ENCODE measurements at places on chromosomes 1 and 21.

- no peak for DNase-seq
Measured at GRCh38 chr1:197481101-197481500, 213.0 kb downstream of the CRB1 start.

GRCh38 chr1:58572690-58573089, 4.4 kb downstream of the TACSTD2 start:
- no peak for DNase-seq

DNA sequence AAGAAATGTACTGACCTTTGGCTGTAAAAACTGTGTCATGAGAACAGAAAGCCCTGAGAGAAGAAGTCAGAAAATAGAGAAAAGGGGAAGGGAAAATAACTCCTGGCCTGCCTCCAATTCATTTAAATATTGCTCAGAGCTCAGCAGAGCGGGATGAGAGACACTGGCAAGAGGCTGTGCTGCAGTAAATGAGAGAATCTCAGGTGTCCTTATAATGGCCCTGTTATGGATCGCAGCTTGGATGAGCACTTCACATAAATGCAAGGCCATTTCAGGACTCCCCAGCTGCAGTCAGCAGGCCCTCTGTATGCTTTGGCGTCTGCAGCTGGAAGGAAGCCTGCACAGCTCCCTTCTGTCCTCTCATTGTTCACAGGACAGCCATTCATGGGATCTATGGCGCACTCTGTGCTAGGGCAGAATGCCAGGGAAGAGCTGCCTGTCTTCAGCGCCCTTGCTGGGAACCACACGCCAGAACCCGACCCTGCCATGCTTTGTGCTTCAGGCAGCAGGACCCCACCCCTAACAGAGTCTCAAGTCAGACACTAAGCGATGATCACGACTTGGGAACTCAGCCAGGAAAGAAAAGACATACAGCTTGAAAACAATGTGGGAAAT, 20.7 kb upstream of the ABCB10 start:
- DNase-seq, result no peak

DNA sequence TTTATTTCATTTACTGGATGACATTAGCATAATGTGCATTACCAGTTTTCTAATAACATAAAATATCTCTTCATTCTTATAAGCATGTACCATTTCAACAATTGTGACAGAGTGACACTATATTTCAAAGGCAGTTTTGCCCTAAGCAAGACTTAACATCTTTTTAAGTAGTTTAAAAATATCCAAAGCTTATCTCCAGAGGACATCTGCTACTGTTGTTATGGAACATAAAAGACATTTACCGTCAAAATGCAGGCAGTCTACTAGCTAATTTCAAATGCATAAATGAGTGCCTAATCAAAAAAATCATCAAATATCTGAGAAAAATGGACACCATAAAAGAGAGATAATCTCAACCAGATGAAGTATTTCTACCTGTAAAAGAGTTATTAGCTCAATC, 782.4 kb upstream of the BRINP3 start:
- DNase-seq, result no peak

GRCh38 chr21:15409031-15409430, 320.8 kb upstream of the USP25 start:
- DNase-seq, result no peak

- no peak for DNase-seq
Measured at GRCh38 chr1:3904006-3904842, 4.2 kb upstream of the C1orf174 start.

GRCh38 chr1:56688522-56689026, 43.5 kb downstream of the PRKAA2 start:
- no peak for DNase-seq

- DNase-seq, result no peak
Measured at GRCh38 chr1:181541458-181541857, 58.1 kb downstream of the CACNA1E start.

Data from effector CD4-positive, alpha-beta T cell (primary cell).